ENCODE measurements at places on chromosomes 2 and 18. TPM values are rescaled to one million over a fixed set of nuclear protein-coding genes. Genes with fewer than 3 reads are reported as not detected.
A peak's percentile ranks its signal among the peaks of the same experiment; 100 is the strongest.

KANSL1L gene
- total RNA-seq = 30.5 TPM

GRCh38 chr2:104050656-104051242, 803.2 kb upstream of the POU3F3 start:
- no peaks in the 10 kb centered on the region for H3K36me3 ChIP-seq
- H3K4me3 ChIP-seq = no peak overlapping the region
- H3K4me1 ChIP-seq = no peaks in the 10 kb centered on the region
- DNase-seq = no peak
- H3K27ac ChIP-seq = no peak overlapping the region

DNA sequence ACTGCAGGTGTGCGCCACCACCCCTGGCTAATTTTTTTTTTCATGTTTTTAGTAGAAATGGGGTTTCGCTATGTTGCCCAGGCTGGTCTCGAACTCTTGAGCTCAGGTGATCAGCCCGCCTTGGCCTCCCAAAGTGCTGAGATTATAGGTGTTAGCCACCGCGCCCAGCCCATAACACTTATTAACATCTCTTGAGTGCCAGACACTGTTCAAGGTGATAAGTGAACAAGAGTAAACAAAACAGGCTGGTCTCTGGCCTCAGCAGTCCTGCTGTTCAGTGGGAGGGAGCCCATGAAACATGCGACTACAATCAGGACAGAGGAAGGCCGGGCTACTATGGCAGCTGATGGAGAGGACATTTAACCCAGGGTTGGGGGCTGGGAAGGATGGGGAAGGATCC, 42.3 kb downstream of the KCTD1 start:
- no peak overlapping the region for H3K4me3 ChIP-seq
- H3K4me1 ChIP-seq = peaks cover 4% of the 10 kb centered on the region
- no peaks in the 10 kb centered on the region for H3K27me3 ChIP-seq
- no peak for DNase-seq
- no peaks in the 10 kb centered on the region for H3K36me3 ChIP-seq

STPG4 gene
- 0.89 TPM for total RNA-seq

DNA sequence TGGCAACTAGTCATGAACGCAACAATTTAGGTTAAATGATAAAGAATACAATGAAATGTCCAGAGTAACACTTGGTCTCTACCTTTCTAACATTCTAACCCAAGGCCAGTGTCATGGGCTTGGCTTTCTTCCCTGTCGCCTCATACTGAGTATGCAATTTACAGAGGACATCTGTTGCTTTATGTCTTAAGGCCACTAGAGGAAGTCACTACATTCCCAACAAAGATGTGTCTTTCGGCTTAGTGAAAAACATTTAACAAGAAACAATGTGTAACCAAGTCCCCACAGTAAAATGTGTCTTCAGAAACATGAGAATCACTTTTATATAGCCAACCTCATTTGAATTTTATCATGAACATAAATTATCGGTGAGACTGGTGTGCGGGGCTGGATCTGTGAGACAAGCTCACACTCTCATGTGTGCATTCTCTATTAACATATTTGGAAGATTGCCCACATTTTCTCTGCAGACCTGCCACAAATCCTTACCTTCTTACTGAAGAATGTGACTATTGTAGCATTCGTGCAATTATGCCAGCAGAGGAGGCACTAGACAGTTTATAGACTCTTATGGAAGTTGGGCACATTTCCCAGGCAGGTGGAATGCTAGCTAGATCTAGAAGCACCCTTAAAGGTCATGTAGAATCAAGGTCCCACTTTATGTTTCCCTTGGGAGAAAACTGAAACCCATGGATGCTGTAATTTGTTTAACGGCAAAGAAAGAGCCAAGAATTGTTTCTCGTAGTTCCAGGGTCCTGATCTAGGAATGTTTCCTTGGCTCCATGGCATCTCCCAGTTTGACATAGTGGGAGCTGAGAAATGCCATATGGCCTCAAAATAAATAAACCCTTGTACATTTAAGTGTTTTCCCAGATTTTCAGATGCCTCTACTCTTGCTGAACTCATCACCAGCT, 101.8 kb downstream of the CD226 start:
- H3K4me3 ChIP-seq = no peak overlapping the region
- no peak overlapping the region for H3K27ac ChIP-seq
- H3K27me3 ChIP-seq = no peaks in the 10 kb centered on the region
- H3K36me3 ChIP-seq = no peaks in the 10 kb centered on the region

RTP5 gene
- total RNA-seq = 1.0 TPM

- H3K4me1 ChIP-seq = no peaks in the 10 kb centered on the region
- no peak overlapping the region for H3K27ac ChIP-seq
- no peak for DNase-seq
- no peaks in the 10 kb centered on the region for H3K36me3 ChIP-seq
Measured at GRCh38 chr2:150609831-150610582, 122.5 kb upstream of the RND3 start.

TMEM18 gene
- total RNA-seq = 24.9 TPM

- no peak overlapping the region for H3K4me3 ChIP-seq
- H3K27me3 ChIP-seq = no peaks in the 10 kb centered on the region
- H3K36me3 ChIP-seq = peaks cover 25% of the 10 kb centered on the region
- no peak overlapping the region for H3K27ac ChIP-seq
- peak; percentile 54 for DNase-seq
Measured at GRCh38 chr2:72996117-72996502, 75.4 kb downstream of the SFXN5 start.

C2orf80 gene
- total RNA-seq = not detected
